Inflammatory macrophage (primary cell): ENCODE measurements at places on chromosomes 5 and 9.

DNA sequence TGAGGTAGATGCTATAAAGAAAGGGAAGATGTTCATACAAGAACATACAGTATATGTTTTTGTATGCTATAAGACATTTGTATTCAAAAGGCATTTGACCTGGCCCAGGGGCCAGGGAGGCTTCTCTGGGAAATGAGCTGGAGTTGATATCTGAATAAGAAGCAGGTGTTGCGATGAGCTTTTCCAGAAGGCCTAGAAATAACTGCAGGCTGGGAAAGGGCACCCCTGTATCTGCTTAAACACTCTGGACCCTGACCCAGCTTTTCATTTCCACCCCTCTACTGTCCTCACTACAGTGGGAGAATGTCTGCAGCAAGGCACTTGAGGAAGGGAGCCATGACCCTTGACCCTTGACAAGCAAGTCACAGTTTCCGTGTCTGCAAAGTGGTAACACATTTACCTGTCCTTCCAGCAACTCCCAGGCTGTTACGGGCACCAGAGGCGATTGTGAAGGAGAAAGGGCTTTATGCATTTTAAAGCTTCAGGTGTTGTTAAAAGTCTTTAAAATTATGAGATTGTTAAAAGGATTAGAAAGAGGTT, 88.2 kb upstream of the PANK3 start:
- no peak for DNase-seq

DNA sequence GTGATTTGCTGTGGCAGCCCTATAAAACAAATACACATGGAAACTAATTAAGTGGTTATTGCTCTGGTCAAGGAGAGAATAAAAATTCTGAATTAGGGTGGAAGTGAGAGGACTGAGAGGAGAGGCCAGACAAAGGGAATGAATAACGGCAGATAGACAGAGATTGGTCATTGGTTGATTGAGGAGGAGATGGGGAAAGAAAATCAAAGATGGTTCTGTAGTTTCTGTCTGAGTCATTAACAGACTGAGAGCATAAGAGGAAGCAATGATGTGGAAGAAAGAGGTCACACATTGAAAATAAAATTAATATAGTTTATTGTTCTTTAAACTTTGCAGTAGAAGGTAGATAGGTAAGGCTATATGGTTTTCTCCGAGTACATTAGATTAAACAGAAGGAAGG, 469.8 kb downstream of the ACTL7B start:
- DNase-seq: no peak

DNA sequence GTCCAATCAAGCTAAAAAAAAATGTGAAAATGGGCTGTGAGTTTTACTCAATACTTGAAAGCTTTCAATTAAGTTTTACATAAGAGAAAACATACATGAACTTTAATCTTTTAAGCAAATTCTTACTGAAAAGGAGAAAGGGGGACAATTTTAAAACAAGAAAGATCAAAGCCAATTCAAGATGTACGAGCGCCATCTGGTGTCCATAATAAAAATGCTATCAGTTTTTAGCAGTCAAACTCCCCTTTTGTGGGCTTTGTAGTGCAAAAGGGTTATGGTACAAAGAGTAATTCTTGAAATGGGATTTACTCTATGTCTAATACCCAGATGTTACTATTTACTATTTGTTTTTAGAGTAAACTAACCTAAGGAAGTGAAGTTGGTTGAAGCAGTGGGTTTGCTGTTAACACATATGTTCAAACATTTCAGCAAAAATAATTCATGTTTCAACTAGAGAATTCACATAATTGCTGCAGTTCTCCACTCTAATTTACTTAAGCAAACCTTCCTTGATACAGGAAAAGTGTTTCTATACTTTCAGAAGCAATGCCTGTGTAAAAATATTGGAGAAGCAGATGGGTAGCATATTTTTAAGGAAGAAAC, 228.2 kb upstream of the TYRP1 start:
- peak; percentile 20 for DNase-seq

DNA sequence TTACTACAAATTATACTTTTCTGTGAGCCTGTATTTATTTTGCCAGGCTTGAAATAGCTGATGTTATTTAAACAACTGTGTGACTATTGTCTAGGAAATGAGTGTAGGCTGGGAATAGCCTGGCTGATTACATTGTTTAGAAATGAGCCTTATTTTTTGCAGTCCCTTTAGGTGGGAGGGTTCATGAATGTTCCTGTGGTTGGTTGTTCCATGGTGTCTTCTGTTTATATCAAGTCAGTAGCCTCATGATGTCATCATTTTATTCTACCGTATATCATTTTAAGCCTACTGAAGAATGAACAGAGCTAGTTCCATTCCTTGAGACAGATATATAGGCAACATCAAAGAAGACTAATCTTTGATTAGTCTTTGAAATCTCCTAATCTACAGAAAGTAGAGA, 53.1 kb downstream of the MAP1B start:
- DNase-seq: no peak

DNA sequence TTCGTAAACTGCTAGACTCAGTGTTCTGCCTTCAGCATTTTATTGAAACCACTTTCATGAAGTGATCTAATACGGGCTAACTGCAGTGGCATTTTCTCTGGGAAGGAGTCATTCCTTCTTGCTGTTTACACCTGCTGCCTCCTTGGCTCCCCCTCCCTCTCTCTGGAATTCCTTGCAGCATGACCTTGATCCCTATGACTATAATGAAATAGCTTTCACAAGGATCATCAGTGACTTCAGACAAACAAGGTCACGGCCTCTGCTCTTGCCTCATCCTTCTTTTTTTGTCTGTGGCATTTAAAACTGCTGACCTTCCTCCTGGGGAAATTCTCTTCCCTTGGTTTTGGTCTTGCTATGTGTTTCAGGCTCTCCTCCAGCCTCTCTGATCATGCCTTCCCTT, 90.2 kb downstream of the ZNF462 start:
- peak; percentile 2 for DNase-seq

DNA sequence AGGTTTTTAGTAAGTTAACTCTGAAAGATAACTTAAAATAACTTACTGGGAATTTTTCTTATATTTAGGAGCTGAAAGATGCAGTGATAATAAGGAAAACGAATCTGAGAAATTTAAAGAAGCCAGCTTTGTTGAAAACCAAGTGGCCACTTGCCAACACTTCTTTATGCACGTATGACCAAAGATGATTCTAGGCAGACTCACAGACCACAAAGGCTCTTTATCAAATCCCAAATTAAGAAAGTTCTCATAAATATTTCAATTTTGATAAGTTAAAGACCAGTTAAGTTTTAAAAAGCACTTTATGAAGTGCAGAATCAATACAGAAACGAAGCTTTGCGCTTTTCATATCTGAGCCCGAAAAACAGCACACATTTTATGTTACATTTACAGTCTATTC, 1.5 kb downstream of the AFF4 start:
- peak; percentile 28 for DNase-seq

GRCh38 chr5:15731699-15732098, 231.7 kb downstream of the FBXL7 start:
- no peak for DNase-seq

GRCh38 chr5:149372932-149373331, 6.2 kb downstream of the IL17B start:
- no peak for DNase-seq

DNA sequence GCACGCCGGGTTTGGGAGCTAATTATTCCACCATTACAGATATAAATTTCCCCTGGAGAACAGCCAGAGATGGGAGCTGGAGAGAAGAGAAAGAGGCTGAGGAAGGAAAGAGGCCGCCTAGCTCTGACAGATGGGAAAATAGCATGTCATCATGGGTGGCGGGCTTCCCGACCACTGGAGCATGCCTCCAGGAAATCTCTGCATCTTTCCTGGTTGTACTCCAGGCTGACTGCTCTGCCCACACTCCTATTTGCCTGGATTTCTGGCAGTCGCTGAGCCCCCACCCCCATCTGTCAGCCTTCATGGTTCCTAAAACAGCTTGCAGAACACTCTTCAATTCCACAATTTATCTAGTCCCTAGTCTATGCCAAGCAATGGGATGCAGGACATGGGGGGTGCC, 14.3 kb upstream of the GABRP start:
- DNase-seq: no peak

DNA sequence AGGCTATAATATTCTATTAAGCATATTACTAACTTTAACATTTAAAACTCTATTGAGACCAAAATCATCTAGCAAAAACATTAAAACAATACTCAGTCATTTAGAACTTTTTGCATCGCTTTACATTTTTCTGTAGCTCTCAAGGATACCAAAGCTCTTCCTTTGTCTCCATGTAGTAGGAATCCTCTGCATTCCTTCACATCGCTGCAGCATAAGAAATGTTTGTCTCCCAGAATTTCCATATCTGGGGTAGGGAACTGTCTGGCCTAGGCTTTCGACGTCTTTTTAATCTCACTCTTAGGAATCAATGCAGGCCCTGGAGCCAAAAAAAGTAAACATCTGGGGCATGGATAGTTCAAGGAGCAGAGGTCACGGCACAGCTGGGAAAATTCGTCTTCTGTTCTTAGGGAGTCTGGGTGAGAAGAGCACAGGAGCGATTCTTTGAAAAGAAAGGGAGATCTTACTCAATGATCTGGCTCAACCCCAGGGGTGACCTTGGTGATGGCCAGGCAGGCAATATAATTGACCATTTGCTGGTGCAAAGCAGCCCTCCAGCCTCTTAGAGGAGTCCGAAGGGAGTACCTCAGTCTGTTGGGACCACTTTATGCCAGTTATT, 23.2 kb upstream of the RAI14 start:
- no peak for DNase-seq

GRCh38 chr9:99966716-99967115, 60.3 kb downstream of the STX17 start:
- DNase-seq: no peak

DNA sequence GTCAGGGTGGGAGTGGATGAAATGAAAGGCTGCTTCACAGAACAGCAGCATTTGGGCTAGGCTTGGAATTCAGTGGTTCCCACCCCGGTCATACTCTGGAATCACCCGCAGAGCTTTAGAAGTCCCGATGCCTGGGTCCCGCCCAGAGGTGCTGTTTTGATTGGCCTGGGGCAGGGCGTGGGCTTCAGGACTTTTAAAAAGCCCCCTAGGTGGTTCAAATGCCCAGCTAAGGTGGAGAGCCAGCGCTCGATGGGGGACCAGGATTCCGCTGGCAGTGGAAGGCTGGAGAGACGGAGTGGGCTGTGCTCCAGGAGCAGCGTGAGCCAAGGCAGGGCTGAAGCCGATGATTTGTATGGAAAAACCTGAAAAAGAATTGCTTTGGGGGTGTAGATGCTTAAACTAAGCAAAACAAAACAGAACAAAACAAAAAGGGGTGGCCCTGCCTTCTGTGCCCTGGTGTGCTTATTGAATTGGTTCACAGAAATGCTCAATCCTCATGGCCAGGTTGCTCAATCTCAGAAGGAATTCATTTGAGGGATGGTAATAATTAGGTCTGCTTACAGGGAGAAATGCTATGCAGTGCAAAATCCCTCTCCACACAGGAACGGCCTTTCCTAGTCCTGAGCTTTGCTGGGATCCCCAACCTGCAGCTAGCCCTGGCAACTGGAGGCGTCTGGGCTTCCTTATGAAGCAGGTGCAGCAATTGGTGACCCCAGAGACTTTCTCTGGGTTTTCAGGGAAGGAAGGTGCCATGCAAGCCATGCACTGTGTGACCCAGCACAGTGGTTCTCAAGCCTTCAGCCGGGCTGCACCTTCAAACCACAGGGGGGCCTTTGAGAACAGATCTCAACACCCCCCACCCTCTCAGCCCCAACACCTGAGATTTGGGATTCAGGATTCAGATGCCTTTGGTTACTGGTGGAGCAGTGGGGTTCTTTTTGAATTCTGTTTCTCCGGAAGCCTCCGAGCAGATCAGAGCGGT, 174.0 kb upstream of the ZNF618 start:
- DNase-seq: no peak

DNA sequence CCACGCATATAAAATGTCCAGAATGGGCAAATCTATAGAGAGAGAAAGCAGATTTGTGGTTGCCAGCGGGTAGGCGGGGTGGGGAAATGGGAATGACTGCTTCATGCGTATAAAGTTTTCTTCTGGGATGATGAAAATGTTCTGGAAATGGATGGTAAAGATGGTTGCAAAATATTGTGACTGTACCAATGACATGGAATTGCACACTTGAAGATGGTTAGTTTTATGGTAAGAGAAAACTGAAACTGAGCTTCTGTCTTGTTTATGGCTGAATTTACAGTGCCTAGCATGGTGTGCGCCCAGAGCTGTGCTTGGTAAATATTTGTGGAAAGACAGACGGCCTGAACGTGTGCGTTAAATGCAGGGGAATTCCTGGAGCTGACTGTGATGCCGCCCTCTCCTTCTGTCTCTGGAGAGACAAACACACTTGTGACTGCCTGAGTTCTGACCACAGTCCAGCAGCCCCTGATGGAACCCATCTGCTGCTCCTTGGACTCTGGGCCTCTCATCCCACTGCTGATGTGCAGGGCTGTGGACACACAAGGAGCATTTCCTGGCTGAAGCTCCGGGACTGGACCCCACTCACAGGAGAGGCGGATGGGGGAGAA, 8.6 kb upstream of the PTGES start:
- DNase-seq: no peak

GRCh38 chr5:55758231-55758630, 20.4 kb downstream of the DDX4 start:
- DNase-seq: no peak

DNA sequence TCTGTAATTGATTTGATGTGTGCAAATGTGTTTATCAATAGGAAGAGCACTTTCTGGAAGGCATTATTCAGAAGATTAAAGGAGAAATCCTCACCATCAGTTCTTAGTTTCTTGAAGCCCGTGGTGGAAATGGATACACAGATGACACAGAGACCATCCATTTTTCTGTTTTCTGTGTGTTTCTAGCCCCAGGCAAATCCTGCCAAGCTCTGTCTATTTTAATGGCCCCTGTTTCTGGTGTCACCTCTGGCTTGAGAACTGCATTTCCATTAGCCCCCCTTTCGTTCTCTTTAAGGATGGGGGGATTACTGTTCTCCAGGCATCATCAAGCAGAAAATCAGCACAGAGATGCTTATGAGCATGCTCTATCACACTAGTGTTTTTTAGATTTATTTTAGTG, 37.3 kb downstream of the DAPK1 start:
- no peak for DNase-seq

DNA sequence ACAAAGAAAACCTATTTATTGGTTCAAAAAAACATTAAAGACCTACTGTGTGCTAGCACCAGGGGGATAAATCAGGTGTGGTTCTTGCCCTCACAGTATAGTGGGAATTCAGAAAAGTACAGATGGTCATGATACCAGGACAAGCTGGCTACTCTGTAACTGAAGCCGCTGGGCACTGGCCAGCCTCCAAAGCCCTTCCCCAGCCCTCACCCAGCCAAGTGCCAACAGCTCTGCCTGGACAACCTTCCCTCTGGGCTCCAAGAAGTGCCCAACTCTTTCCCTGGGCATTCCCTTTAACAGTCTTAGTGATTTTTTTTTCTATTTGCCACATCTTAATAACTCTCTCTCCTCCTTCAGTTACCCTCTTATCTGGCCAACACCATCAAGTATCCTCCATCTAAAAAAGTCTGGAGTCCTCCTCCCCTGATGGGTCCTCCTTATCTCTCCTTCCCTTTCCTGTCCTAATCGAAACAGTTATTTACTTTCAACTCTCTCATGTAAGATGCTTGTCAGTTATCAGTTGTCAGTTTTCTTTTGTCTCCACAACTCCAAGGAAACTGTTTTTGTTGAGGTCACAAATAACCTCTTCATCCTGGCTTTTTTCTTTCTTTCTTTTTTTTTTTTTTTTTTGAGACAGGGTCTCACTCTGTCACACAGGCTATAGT, 13.3 kb upstream of the SEPTIN8 start:
- DNase-seq: no peak

- DNase-seq: no peak
Observed at GRCh38 chr5:174134545-174134944, 89.0 kb downstream of the NSG2 start.
